ENCODE measurements at places on chromosomes 12 and 14. TPM values are rescaled to one million over a fixed set of nuclear protein-coding genes. Genes with fewer than 3 reads are reported as not detected.

TBPL2 gene
- not detected for total RNA-seq

CHGA gene
- 37.9 TPM for total RNA-seq

DNA sequence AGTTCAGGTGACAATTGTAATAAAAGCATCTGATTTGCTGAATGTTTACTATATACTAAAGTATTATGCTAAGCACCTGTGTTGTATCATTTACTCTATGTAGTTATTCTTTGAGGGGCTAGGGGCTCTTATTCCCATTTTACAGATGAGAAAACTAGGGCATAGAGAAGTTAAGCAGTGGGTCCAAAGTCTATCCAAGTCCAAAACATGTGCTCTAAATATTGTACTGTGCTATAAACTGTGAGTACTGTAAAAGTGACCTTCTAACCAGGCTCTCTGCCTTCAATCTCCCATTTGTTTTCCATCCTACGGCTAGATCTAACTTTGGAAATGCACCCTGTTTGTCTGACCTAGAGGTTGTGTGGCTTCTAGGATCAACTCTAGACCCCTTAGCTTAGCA lies 9.0 kb downstream of the ACVR1B start:
- DNase-seq, result no peak

DNA sequence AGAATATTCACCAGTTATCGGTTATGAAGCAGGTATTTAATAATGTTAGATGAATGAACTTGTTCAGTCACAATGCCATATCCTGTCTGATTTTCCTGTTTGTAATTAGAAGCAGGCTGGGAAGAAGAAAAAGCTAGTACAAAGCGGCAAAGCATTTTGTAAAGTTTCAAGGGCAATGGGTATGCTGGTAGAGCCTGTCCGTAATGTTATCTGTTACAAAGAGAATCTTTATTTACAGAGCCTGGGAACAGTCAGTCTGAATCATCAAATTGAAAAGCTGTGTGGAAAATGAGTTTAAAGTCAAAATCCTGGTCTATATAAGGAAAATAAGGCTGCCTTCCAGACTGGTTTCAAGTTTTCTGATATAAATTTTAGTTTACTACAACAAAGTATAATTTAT lies 40.5 kb downstream of the PARP11 start:
- no peak for DNase-seq

Data from occipital lobe (tissue), 3 donors.